Thoracic aorta (tissue), 2 donors: ENCODE measurements at places on chromosomes 16 and 17. TPM values are rescaled to one million over a fixed set of nuclear protein-coding genes. Genes with fewer than 3 reads are reported as not detected.

Gene TM4SF5
- not detected for total RNA-seq

Gene TRIM16
- 15.0 TPM for total RNA-seq

DNA sequence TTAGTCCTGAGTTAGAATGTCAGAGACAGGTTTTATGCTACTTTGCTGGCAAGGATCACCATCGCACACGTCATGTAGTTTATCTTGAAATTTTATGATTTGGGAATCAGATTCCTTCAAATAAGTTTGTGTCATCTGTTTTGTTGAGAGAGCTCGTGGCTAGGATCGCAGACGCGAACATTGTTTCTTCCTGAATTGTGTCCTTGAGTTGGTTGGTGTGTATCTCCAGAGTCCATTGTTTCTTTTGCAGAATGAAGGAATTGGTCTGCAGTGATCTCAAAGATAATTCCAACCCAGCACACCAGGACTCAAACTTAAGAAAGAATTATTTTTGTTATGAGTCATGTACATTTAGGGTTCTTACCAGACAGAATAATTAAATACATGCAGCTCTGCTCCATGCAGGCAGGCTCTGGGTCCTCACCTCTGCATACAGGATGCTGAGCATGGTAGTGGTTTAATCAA is 51.6 kb downstream of the PRKCA start:
- no peak for DNase-seq

DNA sequence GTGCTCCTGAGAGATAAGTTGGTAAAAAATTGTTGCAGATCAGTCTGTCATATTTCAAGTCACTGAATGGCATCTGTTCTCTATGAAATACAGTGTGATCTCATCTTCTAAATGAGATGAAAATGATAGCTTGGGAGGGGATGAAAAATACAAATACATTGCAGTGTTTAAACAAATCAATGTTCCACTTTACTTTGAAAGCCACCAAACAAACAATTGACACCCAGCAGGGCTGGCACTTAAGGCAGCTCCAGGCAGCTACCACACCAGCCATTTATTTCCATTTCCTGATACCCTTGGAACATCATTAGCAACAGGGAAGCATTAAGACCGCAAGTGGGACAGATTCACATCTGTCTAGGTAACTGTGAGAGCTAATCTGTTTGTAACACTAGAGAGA is 827.6 kb upstream of the KIF2B start:
- no peak for DNase-seq
